ENCODE measurements at places on chromosomes 7 and 10.

GRCh38 chr7:70710651-70711050 is 421.3 kb upstream of the GALNT17 start:
- DNase-seq, result no peak

DNA sequence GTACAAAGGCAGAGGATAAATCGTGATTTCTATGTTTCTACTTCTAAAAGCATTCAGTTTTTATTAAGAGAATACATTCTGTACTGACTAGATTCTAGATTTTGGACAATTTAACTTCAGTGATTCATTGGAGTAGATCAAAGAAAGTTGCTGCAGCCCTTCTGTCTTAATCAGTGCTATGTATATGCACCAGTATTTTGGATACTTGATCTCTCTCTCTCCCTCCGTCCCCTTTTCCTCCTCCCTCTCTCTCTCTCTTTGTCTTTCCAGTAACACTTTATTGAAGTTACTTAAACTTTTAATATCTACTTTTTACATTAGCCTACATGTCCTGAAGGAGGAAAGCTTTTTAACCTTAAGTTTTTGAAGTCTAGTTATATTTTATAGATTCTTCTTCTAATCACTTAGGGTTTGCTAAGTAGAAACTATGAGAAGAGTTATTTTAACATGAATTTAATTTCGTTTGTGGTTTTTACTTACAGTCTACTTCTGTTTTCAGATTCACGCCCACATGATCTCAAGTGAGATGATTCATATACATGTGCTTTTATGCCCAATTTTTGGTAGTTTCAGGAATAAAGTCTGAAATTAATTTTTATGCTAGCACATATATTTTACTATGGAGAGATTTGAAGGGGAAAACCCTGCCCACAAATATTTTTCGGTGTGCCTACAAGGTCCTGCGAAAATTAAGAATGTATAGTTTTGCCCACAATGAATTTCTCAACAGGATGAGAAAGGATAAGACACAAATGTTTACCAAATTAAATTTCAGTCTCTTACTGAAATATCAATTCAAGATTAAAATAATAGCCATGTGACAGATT is 9.1 kb downstream of the MDFIC start:
- no peak for DNase-seq

GRCh38 chr10:37125191-37125732 is at the start of gene ANKRD30A:
Gene ANKRD30A (plus strand): TSS chr10:37125598. CDS start chr10:37125788, 190 bp downstream.
- no peak for DNase-seq

DNA sequence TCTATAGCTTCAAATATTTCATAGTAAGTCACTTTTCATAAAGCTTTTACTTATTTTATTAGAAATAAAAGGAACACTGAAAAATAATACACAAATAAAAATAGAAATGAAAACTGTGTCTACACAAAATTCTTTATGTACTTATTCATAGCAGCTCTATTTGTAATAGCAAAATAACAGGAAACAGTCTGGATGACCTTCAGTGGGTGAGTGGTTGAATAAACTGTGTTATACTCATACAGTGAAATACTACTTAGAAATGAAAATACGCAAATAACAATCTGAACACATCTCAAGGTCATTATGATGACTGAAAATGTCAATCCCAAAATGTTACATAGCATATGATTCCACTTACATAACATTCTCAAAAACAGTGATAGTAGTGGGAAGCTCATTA is 138.7 kb upstream of the PCLO start:
- DNase-seq, result no peak

GRCh38 chr7:150823484-150824126 is 23.0 kb downstream of the TMEM176A start:
- no peak for DNase-seq

DNA sequence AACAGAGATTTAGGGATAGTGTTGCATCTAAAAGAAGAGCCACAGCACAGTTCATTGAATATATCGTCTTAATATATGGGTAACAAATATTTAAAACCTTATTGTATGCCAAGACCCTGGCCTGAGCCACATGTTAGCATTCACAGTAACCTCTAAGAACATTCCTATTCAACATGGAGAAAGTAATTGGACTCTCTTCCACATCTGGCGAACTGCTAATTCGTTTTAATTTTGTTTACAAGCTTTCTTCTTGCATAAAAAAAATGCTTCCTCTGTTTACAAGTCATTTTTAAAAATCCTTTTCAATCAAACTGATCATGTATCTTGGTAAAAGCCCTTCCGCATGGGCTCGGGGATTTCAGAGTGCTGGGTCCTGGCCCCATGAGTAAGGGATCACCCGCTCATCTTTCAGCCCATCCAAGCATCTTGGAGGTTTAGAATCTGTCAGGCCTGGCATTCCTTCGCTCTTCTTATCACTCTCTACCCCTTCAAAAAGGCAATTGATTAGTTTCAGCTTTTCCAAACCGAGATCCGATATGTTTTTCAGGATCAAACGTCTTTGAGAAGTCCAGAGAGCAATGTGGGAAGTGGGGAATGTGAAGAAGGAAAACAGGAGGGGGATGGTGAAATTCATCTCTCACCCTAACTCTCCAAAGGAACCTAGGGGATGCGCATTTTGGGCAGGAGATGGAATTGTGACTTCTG is 7.3 kb downstream of the TWIST1 start:
- DNase-seq, result no peak

DNA sequence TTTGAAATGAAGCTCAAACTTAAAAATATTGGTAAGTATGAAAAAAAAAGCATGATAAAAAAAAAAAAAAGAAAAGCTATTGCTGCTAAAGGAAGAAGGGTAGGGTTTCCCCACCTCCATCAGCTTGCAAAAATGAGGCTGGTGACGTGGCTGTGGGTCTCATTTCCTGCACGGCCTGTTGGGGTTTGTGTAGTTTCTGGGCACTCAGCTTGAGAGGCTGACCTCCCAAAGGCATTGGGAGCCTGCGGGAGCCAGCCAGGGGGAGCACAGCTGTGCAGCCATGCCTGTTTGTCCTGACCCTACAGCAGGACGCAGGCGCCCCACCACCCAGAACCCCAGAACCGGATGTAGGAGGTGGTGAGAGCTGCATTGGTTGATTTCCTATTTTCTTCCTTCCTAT is 48.8 kb upstream of the CARD11 start:
- no peak for DNase-seq

DNA sequence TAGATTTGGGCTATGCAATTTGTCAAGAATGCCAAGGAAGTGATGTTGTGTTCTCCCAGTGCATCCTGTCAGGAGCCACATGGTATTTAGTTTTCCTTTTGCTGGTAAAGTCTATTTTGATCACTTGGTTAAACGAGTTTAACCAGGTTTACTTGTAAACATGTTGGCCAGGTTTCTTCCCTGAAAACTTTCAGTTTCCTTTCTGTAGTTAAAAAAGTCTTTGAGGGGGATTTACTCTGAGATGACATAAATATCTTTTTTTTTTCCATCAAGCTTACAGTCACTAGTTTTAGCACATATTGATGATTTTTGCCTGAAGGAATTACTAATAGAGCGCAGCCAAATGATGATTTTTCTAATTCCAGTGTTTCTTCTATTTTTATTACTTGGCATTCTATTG is 320.5 kb downstream of the PHF14 start:
- DNase-seq, result no peak

DNA sequence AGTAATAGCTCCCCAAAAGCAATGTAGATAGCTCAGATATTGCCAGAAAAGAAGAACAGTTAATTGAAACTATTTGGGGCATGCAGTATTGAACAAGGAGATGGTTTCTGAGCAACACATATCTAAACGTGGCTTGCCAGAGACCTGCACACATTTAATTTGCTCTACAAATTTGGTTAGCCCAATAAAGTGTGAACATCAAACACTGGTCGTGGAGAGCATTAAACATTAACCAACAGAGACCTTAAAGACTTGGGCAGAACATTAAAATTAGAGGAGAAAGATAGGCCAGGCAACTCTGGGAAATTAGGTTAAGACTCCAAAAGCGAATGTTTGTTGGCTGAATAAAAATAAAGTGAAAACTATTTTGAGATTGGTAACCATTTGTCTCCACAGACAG is 61.6 kb upstream of the ARID5B start:
- DNase-seq, result no peak

- no peak for DNase-seq
These were observed 381.1 kb upstream of the SEMA3D start for GRCh38 chr7:85567983-85568382.

DNA sequence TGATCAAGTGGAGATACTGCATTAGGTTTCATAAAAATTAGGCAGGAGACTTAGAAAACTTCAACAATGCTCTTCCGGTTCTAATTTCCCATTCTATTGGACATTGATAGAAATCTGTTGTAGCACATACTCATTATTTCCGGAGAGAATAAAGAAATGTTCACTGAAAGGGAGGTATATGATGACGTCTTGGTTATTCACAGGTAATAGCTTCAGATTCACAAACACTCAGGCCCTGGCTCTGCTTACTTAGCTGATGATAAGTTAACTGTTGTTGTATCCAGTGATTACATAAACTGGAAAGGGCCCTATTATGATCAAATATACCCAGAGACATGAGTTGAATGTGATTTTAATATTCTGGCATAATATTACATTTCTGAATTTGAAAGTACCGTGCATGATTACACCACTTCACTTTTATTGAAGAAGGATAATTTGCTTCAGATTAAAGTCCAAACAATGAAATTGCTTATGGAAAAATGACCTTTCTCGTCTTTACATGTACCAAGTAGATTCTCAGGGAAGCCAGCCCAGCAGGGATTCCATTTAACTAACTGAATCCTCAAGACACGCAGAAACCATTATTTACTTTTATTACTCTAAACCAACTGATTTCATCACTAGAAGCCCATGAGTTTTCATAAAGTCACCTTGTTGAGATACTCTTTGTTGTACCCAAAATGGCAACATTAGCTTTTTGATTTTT is 288.0 kb upstream of the PITRM1 start:
- no peak for DNase-seq

DNA sequence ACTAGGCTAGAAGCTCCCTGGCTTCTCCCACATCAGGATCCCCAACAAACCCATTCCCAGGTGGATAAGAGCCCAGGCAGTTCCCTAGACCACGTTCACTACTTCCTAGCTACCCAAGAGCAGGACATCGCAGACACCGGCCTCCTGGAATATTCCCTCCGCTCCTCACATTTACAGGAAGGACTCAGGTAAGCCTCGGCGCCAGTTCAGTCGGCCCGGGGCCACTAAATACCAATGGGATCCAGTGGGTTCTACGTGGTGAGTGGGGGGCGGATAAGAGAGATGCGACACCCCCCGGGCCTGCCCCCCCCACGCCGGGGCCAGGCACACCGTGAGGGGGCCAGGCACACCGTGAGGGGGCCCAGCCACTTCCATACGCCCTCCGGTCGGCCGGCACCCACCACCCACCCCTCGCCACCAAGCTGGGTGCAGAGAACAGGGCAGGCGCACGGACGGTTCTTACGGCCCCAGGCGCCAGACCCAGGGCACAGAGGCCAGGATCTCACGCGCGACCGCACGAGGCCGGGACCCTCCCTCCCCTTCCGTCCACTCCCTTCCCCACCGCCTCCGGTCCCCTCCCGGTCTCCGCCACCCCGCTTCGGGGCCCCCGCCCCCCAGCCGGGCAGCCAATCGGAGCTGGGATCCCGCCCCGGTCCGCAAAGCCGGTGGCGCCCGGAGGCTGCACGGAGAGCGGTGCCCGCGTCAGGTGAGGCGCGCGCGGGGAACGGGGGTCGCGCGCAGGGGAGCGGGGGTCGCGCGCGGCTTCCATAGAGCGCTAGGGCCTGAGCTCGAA is at the start of gene BLVRA:
Gene BLVRA, plus strand, starts transcription at position 652 of the 793 bp plus-strand sequence. CDS start 12,479 bp downstream, outside the sequence.
- DNase-seq, result no peak

- DNase-seq, result no peak
These were observed 179.7 kb downstream of the PTPN20 start for GRCh38 chr10:47090903-47091302.

- no peak for DNase-seq
These were observed 55.3 kb upstream of the MGMT start for GRCh38 chr10:129411772-129412171.

GRCh38 chr7:117995850-117996650 is 122.8 kb upstream of the CTTNBP2 start:
- DNase-seq, result no peak

- no peak for DNase-seq
These were observed 7.6 kb upstream of the SLC26A3 start for GRCh38 chr7:107810626-107811025.

DNA sequence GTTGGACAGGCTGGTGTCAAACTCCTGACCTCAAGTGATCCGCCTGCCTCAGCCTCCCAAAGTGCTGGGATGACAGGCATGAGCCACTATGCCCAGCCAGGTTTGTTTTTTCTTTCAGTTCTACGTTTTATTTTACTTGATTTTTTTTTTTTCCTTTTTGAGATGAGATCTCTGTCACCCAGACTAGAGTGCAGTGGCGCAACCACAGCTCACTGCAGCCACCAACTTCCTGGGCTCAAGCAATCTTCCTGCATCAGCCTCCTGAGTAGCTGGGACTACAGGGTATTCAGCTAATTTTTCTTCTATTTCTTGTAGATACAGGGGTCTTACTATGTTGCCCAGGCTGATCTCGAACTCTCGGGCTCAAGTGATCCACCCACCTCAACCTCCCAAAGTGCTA is 24.3 kb downstream of the GDI2 start:
- DNase-seq, result no peak

DNA sequence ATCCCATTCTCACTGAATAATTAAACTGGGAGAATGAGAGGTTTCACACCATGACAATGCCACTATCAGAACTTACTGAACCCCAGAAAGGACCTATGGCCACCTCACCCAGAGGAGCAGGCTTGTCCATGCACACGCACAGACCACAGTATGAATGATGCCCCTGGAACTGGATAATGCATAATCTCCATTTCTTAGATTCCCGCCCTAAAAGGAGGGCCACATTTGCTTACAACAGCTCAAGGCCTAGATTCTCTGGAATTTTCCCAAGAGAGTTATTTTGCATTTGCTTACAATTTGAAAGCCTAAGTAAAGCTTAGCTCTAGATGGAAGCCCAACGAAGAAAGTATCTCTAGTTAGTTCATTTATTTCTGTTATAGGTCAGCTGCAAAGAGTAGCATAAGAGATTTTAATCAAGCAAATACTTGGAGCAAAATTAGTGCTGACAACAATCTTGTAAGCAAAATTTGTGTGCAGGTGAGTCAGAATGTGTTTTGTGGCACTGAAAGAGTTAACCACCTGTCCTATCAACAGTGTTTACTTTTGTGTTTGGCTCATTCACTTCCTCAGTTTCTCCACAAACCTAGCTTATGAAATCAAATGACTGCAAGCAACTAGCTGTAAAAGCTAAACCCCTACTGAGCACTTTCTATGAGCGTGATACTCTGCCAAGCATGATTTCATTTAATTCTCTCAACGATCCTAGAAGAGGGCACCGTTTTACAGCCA is 32.1 kb downstream of the ELMO1 start:
- DNase-seq, result no peak

GRCh38 chr10:8369666-8370065 is 315.2 kb downstream of the GATA3 start:
- no peak for DNase-seq

DNA sequence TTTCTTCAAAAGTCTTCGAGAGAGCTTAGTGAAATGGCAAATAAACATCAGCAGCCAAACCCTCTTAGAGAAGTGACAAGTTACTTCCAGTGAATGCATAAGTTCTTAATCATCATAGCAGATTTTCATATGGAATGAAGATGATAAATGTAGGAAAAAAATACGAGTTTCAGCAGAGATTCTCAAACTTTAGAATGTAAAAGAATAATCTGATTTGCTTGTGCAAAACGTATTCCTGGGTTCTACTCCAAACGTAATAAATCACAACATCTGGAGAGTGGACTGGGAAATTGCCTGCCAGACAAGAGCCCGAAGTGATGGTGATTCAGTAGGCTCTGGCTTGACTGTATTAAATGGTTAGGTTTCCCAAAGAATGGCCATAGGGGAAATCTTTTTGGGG is 62.2 kb downstream of the AKR1E2 start:
- DNase-seq, result no peak

GRCh38 chr7:4325732-4326131 is 356.4 kb upstream of the FOXK1 start:
- no peak for DNase-seq
